ENCODE measurements at places on chromosomes 13 and 19.

GRCh38 chr13:22193070-22193469 is 522.2 kb downstream of the FGF9 start:
- DNase-seq, result no peak

- DNase-seq, result no peak
Observed at GRCh38 chr13:105894697-105895096, 640.8 kb downstream of the EFNB2 start.

- no peak for DNase-seq
Observed at GRCh38 chr19:6498294-6499036, 3.6 kb downstream of the TUBB4A start.

DNA sequence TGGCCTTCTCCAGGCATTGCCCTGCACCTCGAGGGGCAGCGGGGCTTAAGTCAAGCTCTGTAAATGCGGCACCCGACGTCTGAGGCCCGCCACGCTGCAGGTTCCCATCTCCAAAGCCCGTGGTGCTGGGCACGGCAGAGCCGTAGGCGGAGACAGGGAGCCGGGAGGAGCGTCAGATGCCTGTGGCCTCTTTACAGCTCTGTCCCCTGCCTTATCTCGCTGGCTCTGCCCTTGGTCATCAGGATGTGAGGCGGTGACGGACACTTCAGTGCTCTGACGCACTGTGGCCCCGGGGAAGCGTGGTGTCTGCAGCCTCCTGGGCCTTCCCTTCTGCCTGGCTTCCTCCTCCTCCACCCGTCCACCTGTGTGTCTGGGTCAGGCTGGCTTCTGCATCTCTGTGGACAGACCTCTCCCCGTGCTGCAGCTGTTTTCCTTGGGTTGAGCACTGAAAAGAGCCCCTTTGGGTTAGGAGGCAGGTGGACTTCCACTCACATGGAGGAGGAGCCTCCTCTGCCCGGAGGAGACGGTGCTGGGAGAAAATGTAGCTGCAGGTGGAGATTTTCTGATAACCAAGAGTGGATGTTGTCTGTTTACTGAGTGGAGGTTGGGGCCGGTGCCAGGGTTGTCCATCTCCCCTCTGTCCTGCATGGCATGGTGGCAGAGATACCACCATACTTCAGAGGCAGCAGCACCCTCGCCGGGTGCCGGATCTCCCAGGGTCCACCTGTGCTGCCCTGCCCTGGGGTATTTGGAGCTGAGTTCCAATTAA is 14.6 kb downstream of the MCF2L start:
- no peak for DNase-seq

DNA sequence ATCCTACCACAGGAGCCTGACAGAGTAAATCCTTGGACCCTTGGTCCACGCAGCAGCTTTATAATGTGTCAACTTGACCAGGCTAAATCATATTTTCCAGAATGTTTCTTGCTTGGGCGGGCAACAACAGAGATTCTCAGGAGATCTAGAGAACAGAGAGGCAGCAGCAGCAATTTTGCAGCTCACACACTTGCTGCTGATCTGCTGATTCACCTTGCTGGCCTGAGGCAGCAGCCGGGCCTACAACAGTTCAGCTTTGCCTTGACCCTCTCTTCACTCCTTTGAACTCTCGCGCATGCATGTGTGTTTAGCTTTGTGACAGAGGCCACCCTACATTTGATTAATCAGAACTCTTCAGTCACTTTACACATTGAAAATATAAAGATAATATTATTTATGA is 159.3 kb downstream of the UGGT2 start:
- DNase-seq, result no peak

DNA sequence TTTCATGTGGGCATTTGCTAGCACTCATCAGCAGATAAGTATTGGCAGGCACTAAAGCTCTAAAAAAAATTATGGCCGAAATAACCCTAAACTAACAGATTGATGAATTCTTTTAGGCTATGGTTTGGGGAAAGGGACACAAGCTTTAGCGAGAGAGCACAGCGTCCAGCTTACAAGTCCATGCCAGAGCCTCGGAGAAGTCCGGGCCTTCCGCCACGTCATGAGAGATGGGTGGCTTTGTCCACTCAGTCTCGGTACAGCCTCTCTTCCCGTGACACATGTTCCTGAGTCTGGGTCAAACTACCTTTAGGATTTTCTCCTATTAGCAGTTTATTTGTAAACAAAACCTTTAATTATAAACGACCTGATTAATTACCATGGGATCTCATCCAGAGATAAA is 27.7 kb downstream of the TMTC4 start:
- no peak for DNase-seq

GRCh38 chr13:53269634-53270033 is 241.0 kb downstream of the OLFM4 start:
- DNase-seq, result no peak

DNA sequence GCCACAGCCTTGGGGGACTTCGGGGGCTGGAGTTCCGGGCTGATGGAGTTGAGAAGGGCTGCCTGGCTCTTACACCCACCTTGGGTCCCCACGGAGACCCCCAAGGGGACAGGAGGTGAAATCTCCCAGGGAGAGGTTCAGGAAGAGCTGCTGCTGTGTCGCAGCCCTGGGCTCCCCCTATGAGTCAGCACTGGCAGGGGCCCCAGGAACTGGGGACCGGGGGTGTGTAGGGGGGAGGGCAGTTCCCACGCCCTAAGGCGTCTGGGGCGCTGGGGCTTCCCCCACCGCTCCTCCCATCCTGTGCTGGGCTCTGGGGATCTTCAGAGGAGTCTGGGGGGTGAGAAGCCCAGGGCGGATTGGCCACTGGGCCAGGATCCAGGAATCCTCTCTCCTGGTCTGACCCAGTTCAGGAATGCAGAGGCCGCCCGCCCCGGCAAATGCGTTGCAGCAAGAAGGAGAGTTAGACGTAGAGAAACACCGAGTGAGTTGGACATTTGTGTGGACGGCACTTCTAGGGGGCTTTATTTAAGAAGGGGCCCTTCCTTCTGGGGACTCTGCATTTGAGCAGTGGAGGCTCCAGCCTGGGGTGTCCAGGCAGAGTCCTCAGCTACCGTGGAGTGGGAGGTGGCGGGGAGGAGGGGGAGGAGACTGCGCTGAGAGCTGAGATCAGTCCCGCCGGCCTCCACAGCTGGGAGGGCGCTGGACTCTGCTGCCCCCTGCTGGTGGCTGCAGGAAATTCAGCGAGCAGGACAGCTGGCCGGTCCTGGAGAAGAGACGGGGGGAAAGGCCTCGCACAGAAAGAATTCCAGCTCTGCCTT is 15.0 kb upstream of the NANOS3 start:
- peak; percentile 99 for DNase-seq

- peak; percentile 81 for DNase-seq
Observed at GRCh38 chr19:49637821-49638738, 1.9 kb downstream of the RRAS start.

DNA sequence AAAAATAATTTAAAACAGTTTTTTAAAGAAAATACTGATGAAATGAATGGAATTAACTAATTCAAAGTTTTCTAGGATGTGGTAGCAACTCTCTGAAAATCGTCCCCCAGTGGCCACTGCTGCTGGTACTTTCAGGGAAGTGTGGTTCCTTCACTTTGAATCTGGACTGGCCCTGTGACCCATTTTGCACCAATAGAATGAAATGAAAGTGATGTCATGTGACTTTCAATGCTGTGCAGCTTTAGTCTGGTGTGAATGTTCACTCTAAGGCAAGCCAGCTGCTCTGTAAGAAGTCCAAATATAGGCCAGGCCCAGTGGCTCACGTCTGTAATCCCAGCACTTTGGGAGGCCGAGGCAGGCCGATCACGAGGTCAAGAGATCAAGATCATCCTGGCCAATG is 26.4 kb upstream of the HNRNPA1L2 start:
- DNase-seq, result no peak

- no peak for DNase-seq
Observed at GRCh38 chr13:88248393-88248792, 577.2 kb downstream of the SLITRK5 start.

DNA sequence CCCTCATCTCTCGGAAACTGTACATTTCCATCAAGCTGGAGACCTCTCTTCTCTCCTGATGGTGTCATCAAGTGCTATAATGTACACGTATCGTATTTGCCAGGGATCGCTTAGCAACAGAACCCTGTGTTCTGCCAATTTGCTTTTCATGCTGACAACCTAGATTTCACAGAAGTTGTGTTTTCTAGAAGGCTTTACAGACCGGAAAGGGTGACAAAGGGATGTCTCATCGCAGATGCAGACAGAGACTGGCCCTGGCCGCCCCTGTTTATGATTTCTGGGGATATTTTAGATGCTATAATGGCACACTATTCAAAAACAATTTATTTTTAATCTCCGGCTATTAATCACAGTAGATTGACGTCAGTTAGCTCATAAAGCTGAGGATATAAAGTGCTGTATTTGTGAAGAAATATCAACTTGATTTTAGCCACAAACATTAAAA is 291.4 kb downstream of the IRS2 start:
- peak; percentile 38 for DNase-seq

GRCh38 chr13:80924596-80924995 is 583.7 kb upstream of the SPRY2 start:
- DNase-seq, result peak; percentile 29

- no peak for DNase-seq
Observed at GRCh38 chr19:33408116-33408515, 34.6 kb downstream of the CEBPG start.

- DNase-seq, result no peak
Observed at GRCh38 chr19:478236-478903, 17.5 kb upstream of the SHC2 start.

- no peak for DNase-seq
Observed at GRCh38 chr13:93867481-93867880, 612.0 kb downstream of the DCT start.

DNA sequence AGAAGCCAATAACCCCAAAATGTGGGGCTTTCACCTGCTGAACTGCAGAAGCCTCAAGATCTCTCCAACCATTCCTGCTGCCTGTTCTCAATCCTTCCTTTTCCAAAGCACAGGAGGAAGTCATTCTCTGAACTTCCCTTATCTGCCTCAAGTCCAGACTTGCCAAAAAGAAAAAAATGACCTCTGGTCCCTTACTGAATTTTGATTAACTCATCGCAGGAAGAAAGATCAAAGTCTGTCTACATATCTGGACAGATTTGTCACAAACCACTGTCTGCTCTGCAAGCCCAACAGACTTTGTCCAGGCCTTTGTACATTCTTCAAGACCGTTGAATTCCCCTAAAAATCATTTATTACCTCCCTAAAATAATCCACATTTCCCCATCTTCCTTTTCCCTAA is 126.5 kb upstream of the NBEA start:
- DNase-seq, result no peak

- DNase-seq, result no peak
Observed at GRCh38 chr19:12628040-12629022, 17.6 kb downstream of the ZNF791 start.

DNA sequence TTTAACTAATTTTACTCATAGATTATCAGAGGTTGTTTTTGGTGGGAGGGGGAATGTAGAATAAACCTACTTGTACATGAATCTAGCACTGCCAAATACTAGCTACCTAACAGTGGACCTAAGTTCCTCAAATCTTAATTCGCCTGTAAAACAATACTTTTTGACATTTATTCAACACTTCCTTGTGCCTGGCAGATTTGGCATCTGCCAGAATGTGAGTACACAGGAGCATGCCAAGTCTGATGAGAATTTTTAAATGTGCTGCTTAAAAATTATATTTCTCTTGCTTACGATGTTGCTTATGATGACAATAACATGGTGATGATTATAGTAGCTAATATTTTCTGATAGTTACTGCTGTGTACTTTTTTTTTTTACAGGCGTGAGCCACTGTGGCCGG is 240.2 kb upstream of the STARD13 start:
- DNase-seq, result no peak

- no peak for DNase-seq
Observed at GRCh38 chr19:51258165-51259160, 7.6 kb downstream of the SIGLECL1 start.

DNA sequence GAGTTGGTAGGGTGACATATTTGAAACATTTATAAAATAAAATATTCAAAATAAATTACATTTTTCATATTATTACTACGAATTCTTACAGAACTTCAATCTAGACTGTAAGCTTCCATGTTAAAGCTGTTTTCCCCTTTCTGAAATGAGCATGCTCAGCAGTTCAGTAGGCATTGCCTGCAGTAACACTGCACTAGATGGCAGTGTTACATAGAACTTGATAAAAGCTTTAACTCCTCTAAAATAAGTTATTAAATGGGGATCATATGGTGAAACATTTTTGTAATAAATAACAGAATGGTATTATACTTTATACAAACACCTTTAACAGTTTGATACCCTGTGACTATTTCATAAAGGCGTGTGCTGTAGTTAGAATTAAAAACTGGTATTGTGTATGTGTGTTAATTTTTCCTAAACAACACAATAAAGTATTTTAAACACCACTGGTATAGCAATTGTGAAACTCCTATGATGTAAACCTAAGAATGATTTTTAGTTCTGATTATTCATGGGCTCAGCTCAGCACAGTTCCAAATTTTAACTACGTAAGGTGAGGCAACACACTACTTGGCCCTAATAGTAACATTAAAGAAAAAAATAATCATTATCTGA is 11.6 kb upstream of the GPR18 start:
- DNase-seq, result peak; percentile 54

DNA sequence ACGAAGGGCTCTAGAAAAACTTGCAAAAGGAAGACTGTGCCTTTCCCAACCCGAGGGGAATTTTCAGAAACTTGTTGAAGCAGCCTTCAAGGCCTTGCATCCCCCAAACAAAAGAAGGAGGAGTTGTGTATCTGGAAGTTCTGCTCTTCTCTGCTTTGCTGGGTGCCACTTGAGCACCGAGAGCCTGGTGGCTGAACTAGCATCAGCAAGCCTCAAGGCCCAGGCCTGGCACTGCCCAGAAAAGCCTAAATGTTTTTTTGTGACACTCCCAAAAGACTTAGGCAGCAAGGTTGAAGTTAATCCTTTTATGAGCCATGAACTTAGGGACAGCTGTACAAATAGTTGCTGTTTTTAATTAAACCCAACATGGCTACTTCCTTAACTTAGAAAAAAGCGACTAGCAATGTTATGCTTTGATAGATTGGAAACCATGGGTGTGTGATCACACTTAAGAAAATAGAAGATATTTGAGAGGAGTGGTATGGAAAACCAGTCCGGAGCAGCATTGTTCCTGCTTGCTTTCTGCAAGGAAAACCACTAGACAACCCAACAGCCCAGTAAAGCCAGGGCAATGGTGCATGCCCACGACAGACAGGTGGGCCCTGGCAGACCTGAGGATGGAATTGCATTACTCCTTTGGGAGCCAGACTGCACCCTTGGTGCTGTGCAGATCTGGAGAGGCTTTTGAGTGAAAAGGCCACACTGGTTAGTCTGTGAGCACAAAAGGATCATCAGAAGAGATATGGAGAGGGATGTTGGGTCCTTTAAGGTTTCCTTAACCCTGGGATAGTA is 788 bp upstream of the DLEU7 start:
- no peak for DNase-seq

- DNase-seq, result peak; percentile 17
Observed at GRCh38 chr19:33755099-33756035, 41.3 kb upstream of the KCTD15 start.

DNA sequence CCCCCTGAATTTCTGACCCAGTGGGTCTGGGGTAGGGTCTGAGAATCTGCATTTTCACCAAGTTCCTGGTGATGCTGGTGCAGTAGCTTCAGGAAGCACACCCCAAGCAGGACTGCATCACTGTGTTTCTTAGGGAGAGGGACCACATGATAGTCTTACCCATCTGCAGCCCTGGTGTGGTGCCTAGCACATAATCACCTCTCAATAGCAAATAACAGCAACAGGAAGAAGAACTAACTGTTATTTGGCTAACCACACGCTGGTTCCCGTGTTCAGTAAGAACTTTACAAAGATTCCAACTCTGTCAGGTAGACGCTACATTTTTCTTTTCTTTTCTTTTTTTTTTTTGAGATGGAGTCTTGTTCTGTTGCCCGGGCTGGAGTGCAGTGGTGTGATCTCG is 41.9 kb upstream of the SPATA13 start:
- DNase-seq, result no peak
